Glutamatergic neuron (in vitro differentiated cells): ENCODE measurements at places on chromosomes 5 and 9. TPM values are rescaled to one million over a fixed set of nuclear protein-coding genes. Genes with fewer than 3 reads are reported as not detected.

DNA sequence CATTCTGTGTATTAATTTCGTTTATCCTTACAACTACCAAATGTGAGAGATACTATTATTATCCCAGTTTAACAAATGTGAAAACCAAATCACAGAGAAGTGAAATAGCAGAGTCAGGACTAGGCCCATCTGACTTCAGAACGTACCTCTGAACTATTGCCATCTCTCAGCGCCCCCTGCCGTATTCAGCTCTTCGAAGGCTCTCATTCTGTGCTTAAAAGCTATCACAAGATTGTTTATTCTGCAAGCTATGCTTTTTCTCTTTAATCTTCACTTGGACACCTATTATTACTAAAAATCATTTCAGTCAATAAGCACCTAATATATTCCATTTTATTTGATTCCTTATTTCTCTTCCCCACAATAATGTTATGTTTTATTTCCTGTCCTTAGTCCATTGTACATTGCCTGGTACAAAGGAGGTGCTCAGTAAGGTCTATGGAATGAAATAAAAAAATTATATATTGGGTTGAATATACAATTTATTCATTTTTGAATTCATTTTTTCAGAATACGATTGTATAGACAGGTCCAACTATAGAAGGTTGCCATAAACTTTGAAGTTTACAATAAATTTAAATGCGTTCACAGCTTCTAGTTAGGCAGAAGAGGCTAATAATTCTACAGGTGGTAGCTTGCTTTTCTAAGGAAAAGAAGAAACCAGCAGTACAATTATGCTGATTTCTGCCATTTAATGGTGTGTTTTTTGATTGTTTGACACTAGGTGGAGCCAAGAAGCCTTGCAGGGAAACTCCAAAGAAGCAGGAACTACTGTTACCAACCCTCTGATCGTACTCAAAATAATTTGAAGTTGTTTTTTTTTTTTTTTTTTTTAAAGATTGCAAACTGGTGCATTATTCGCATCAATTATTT, 202.2 kb upstream of the DMRTA1 start:
- DNase-seq, result peak; percentile 46
- H3K4me3 ChIP-seq, result no peak overlapping the region
- no peaks in the 10 kb centered on the region for H3K27me3 ChIP-seq
- H3K27ac ChIP-seq, result no peak overlapping the region
- H3K4me1 ChIP-seq, result peaks cover 3% of the 10 kb centered on the region
- no peaks in the 10 kb centered on the region for H3K36me3 ChIP-seq

DNA sequence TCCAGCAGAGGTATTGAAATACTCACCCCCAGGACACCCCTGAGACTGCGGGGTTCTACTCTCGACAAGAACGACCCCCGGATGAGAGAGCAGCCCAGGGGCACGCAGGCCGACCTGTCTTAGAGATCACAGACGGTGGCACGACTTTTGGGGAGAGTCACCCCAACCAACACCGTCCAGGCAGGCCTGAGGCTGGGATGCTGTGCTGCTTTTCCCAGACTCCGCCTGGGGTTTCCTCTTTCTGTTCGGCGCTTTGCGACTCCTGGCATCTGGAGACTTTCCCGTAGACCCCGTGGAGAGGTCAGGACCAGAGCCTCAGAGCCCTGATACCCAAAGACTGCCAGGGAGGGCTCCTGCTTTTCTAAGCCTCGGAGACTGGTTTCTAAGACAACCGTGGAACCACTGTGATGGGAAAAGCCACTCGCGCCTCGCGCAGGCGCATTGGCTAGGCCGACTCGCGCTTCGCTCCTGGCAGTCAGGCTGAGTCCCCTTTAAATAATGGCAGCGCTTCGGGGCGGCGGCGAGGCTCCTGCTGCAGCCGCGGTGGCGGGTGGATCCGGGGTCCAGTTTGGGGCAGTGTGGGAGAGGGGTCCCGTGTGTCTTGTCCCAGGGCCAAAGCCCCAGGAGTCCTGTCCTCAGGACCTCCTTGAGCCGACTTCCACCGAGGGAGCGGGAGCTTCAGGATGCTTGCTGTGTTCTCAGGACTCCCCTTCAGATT, 484.0 kb downstream of the SPATA31A7 start:
- no peak overlapping the region for H3K27ac ChIP-seq
- DNase-seq, result no peak
- no peaks in the 10 kb centered on the region for H3K4me1 ChIP-seq
- H3K4me3 ChIP-seq, result no peak overlapping the region
- peaks cover 12% of the 10 kb centered on the region for H3K27me3 ChIP-seq

Gene MELK
- total RNA-seq, result 7.2 TPM

- no peak for DNase-seq
- no peak overlapping the region for H3K27ac ChIP-seq
- H3K4me1 ChIP-seq, result peaks cover 39% of the 10 kb centered on the region
These were observed 19.6 kb downstream of the SH3GLB2 start for GRCh38 chr9:129008469-129008965.

Gene TXNDC8
- total RNA-seq, result not detected

Gene GHR
- not detected for total RNA-seq

- no peaks in the 10 kb centered on the region for H3K27me3 ChIP-seq
- H3K27ac ChIP-seq, result no peak overlapping the region
- no peaks in the 10 kb centered on the region for H3K4me1 ChIP-seq
- no peak overlapping the region for H3K4me3 ChIP-seq
- DNase-seq, result no peak
These were observed 91.1 kb upstream of the NR3C1 start for GRCh38 chr5:143494595-143494994.

DNA sequence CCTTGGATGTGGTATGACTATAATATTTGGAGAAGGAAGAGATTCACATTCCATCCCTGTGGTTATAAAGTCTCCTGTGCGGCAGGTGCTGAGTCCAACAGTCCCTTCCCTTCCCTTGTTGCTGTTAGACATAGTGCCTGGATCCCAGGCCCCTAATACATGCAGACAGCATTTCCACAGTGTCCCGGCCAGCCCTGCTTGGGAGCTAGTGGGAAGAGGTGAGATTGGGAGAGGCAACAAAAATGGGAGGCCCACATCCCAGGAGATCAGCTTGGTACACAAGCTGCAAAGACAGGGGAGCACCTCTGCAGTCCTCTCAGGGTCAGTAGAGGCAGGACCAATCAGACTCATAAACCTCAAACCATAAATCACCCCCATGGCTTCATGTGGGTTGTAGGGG, 3.3 kb upstream of the NEURL1B start:
- H3K36me3 ChIP-seq, result no peaks in the 10 kb centered on the region
- no peak overlapping the region for H3K27ac ChIP-seq
- DNase-seq, result no peak
- no peak overlapping the region for H3K4me3 ChIP-seq
- H3K4me1 ChIP-seq, result peaks cover 3% of the 10 kb centered on the region

Gene PCDHGB1
- 9.6 TPM for total RNA-seq

DNA sequence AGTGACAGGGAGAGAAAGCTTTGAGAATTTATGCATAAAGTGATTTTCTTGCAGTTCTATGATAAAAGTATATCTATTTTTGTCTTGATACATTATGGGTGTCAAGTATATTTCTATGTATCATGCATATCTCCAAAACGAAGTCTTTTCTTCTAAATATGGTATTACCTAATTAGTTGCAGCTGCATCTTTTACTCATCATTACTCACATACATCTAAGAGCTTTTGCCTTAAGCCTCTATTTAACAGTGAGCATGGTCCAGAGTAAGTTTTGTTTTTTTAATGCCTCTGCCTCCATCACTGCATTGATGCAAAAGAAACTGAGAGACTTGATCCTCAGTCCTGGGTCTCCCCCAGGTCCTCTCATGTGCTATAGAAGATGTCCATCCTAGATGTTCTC, 40.0 kb upstream of the SMC5 start:
- H3K27ac ChIP-seq, result no peak overlapping the region
- no peak overlapping the region for H3K4me3 ChIP-seq
- peaks cover 2% of the 10 kb centered on the region for H3K27me3 ChIP-seq
- H3K4me1 ChIP-seq, result peaks cover 4% of the 10 kb centered on the region

GRCh38 chr9:88820055-88820454, 171.2 kb upstream of the S1PR3 start:
- DNase-seq, result no peak
- no peaks in the 10 kb centered on the region for H3K27me3 ChIP-seq
- no peak overlapping the region for H3K4me3 ChIP-seq

Gene CDX1
- not detected for total RNA-seq

DNA sequence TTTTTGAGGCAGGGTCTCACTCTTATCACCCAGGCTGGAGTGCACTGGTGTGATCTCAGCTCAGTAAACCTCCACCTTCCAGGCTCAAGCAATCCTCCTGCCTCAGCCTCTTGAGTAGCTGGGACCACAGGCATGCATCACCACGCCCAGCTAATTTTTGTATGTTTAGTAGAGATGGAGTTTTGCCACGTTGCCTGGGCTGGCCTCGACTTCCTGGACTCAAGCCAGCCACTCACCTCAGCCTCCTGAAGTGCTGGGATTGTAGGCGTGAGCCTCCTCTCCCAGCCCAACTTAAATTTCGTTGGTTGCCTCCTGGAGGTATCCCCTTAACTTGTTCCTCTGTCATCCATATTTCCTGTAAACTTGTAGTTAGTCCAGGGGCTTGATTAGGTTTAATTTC, 47.2 kb downstream of the RAB24 start:
- no peak overlapping the region for H3K4me3 ChIP-seq
- peaks cover 3% of the 10 kb centered on the region for H3K27me3 ChIP-seq
- H3K36me3 ChIP-seq, result peaks cover 6% of the 10 kb centered on the region
- no peaks in the 10 kb centered on the region for H3K4me1 ChIP-seq
- no peak overlapping the region for H3K27ac ChIP-seq

Gene NR6A1
- 51.0 TPM for total RNA-seq

Gene OTULINL
- 14.4 TPM for total RNA-seq

DNA sequence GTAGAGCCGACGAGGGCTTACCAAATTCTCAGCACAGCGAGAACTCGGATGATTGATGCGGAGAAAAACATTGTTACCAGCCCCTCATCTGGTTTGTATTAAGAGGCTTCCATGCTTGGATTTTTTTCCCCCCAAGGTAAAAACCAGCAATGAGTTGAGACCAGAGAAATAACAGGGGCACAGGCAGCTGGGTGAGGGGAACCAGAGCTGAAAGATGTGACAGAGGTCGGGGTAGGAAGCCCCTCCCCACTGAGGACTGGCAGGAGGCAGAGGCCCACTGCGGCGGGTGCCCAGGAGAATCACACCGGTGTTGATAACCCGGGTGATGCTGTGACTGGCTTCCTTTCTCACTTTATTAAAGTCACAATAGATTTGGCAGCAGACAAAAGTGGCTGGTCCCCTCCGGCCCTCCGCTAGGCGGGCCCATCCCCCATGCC, 116.5 kb upstream of the PHYKPL start:
- no peak overlapping the region for H3K4me3 ChIP-seq
- no peaks in the 10 kb centered on the region for H3K36me3 ChIP-seq
- H3K4me1 ChIP-seq, result peaks cover 19% of the 10 kb centered on the region
- DNase-seq, result no peak
- H3K27ac ChIP-seq, result no peak overlapping the region
- peaks cover 1% of the 10 kb centered on the region for H3K27me3 ChIP-seq
